Omental fat pad (tissue), 4 donors: ENCODE measurements at places on chromosomes 3 and 15.

DNA sequence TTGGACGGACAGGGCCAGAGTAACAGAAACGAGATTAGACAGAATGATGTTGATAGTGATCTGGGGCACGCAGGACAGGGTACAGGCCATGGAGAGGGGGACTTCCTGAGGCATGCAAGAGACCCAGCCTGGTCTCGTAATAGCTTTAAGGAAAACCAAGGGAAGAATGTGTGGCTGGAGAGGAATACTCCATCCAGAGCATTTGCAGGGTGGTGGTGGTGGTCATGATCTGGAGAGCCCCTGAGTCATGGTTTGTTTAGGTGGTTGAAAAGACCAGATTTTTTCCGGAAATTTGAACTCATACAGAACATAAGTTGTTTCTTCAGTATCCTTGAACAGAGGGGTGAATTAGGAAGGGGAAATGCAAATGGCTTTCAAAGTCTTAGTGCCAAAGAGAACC, 138.5 kb downstream of the DUT start:
- DNase-seq = no peak

DNA sequence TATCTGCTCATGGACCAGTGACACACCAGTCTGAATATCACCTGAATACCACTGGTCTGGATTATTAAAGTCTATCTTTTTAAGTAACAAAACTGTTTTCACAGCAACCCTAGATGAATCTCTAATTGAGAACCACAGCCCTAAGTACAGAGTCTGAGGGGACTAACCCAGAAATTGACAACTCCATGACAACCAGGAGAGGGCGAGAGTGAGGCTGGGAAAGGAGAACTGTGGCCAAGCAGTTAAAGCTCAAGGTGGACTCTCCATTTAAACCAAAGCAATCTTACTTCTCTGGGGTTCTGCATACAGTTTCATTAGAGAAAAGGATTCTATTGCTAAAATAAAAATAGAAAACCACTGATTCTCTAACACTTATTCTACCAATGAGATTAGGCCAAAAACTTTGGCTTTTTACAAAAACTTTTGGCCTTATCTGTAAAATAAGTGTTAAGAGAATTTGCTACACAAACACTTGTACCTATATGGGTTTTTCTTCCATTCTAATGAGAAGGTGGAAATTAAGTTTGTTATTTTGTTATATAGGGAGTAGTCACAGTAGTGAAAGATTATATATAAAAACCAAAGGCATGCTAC, 11.4 kb downstream of the NEK10 start:
- no peak for DNase-seq

- DNase-seq = no peak
Measured at GRCh38 chr15:85927931-85928537, 133.3 kb upstream of the KLHL25 start.

- DNase-seq = no peak
Measured at GRCh38 chr3:77655396-77655795, 615.5 kb downstream of the ROBO2 start.

DNA sequence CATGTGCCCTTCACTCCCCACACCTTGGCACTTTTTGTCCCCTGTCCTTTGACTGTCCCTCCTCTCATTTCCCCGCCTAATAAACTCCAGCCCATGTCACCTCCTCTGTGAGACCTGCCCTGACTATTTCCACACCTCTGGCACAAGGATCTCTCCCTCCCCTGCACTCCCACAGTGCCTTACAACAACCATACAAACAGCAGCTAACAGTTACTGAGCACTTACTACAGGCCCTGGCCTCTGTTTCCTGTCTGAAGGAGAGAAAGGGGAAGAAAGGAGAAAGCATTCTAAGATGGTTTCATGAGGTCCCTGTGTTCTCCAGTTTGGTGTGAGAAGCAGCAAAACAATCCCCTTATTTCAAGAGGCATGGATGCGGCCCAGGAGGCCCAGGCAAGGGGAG, 20.0 kb upstream of the TRH start:
- no peak for DNase-seq

DNA sequence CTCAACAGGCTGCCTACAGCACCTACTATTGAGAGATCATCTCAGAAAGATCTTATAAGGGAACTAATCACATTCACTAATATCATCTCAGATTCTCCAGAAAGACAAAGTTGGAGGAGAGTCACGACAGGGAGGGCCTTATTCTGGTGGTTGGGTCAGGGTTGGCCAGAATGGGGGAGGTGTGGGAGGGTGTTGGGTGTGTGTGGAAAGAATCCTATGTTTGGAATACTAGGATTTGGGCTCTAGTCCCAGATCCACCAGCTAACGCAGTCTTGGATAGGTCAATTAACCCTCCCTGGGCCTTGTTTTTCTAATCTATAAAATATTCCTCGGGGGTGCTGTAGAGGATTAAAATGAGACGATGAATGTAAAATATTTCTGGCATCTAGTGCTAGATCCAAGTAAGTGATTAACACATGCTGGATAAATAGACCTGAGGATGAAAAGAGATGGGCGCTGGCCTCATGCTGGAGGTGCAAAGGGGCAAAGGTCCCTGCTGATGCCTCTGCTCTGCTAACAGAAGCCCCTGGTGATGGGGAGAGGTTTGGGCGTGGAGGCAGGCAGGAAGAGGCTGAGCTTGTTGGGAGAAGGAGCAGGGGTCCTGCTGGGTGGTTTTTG, 67.6 kb upstream of the ETV5 start:
- no peak for DNase-seq

DNA sequence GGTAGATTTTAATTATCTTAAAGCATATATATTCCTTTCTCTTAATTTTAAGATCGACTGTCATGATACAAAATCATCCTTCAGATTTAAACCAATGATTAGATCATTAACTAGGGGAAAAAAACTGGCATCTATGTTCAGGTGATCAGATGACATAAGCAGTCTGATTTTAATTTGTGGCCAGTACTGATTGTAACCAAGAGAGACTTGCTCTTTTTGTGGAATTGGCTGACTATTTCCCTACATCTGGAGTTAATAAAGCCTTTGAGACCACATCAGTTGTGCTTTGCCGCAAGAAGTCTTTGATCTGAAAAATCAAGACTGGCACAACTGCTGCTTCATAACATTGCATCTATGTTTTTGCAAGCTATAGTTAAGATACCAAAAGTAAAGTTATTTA, 148.4 kb upstream of the CGNL1 start:
- no peak for DNase-seq

DNA sequence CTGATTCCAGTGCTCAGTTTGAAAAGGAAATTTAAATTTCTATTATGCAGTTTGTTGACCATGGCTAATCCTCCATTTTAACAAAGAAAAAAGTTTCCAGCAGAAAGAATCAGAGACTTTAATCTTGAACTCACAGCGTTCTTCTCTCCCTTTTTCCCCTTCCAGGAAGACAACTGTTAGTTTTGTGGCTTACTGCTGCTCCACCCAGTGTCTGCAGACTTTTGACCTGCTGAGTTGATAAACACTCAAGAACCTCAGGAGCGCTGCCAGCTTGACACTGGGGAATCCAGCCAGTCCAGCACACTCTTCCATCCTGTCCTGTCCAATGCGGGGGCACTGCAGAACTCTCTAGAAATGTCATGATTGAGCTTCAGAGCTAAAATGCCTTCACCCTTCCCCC, 134.6 kb downstream of the LRRC28 start:
- DNase-seq = no peak

- no peak for DNase-seq
Measured at GRCh38 chr3:44430466-44430865, 47.0 kb downstream of the ZNF445 start.

- DNase-seq = no peak
Measured at GRCh38 chr15:91249591-91249990, 149.5 kb downstream of the SV2B start.

GRCh38 chr15:70741107-70741531, 22.2 kb downstream of the UACA start:
- peak; percentile 68 for DNase-seq

- no peak for DNase-seq
Measured at GRCh38 chr3:34858067-34858660, 781.2 kb upstream of the ARPP21 start.

- DNase-seq = no peak
Measured at GRCh38 chr3:55014906-55015305, 87.0 kb upstream of the LRTM1 start.

GRCh38 chr3:29760226-29760685, 479.4 kb downstream of the RBMS3 start:
- DNase-seq = no peak

DNA sequence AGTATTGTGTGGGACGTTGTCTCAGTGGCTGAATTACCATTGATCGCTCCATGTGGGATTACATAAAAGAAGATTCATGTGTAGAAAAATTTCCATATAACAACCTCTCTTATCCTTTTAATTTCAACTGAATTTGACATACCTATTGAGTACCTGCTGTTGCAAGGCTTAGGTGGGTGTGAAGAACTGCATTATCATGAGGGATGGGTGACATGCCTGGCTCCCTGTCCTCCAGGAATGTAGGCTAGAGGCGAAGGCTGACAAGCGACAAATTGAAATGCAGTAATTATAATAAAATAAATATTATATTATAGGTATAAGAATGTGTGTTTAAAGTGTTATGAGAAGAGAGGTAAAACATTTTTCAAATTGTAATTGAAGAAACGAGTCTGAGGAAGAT, 52.7 kb upstream of the SPESP1 start:
- DNase-seq = no peak

DNA sequence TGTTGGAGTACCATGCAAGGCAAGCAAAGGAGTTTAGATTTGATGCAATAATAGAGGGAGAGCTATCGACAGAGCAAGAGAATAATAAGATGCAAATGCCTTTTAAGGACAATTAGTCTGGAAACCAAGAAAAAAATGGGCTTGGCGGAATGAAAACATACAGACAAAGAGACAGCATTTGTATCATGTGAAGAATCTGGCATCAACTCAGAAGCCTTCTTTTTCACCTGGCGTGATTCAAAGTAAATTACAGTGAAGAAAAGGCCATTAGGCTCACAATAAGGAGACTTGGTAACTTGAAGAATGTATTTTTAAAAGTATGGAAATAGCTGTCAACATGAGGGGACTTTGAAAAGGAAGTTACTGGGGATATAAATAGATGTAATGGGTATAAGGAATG, 521.2 kb upstream of the GOLIM4 start:
- no peak for DNase-seq

GRCh38 chr3:15651396-15651795, 49.9 kb downstream of the BTD start:
- DNase-seq = no peak

- DNase-seq = no peak
Measured at GRCh38 chr3:32376115-32376514, 15.5 kb upstream of the CMTM7 start.

GRCh38 chr3:126014252-126014651, 45.3 kb downstream of the ROPN1B start:
- no peak for DNase-seq
